ENCODE measurements at places on chromosomes 1 and 21.

DNA sequence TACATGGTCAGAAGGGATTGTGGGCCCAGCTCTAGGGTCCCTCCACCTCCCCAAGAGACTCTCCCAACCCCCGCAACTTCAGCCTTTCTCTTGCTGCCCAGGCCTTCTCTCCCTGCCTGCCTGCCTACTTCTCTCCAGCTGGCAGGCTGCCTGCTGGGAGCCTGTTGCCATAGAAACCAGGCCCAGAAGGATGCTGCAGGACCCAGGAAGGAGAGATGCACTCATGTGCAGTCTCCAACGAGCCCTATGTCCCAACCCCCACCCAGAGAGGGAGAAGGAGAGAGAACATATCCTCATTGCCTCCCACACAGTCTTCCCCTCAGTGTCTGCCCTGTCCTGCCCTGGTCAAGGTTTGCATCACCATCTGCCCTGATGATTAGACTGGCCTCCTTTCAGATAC, 10.8 kb upstream of the SMIM12 start:
- DNase-seq, result no peak

- no peak for DNase-seq
Measured at GRCh38 chr1:171090604-171091003, at the start of gene FMO3. TSS of gene FMO3 (plus strand) at chr1:171090905. CDS start at chr1:171092659, 1,754 bp downstream.

GRCh38 chr1:166031932-166032571, 134.7 kb downstream of the FAM78B start:
- DNase-seq, result no peak

GRCh38 chr1:36465731-36466369, 1.7 kb upstream of the MRPS15 start:
- DNase-seq, result no peak

DNA sequence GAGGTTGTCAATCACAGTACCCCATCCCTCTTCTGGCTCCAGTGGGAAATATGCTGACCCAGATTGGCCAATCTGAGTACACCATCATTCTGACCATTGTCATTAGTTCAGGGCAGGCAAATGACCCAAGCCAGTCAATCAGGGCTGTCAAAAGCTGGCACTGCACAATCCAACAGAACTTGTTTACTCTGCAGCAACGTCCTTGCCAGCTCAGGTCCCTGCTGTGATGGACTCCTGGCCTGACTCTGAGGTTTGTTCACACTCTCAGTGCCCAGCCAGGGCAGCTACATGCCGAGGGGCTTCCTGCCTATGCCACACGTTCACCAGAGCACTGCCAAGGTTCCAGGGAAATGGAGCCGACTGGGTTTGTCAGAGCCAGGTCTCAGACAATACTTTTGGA, 14.7 kb upstream of the OVAAL start:
- DNase-seq, result no peak

GRCh38 chr1:79364896-79365295, 358.4 kb upstream of the ADGRL4 start:
- no peak for DNase-seq

GRCh38 chr1:216881695-216882094, 158.5 kb upstream of the ESRRG start:
- DNase-seq, result no peak

DNA sequence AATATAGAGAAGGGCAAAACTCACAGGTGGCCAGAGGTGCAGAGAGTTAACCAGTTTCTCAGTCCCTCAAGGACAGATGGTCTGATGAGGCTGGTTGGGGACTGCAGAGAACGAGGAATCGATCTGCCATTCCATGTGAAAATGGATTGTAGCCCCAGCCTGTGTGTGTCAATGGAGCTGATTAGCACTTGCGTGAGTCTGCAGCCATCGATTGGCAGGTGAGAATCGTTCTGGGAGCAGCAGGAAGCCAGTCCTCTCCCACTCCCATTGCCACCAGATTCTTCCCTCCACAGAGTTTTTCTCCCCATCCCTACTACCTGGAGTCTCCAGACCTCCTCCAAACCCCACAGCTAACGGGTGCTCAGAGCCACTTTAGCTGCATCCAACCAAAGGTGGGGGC, 18.3 kb upstream of the PSMB2 start:
- DNase-seq, result no peak

DNA sequence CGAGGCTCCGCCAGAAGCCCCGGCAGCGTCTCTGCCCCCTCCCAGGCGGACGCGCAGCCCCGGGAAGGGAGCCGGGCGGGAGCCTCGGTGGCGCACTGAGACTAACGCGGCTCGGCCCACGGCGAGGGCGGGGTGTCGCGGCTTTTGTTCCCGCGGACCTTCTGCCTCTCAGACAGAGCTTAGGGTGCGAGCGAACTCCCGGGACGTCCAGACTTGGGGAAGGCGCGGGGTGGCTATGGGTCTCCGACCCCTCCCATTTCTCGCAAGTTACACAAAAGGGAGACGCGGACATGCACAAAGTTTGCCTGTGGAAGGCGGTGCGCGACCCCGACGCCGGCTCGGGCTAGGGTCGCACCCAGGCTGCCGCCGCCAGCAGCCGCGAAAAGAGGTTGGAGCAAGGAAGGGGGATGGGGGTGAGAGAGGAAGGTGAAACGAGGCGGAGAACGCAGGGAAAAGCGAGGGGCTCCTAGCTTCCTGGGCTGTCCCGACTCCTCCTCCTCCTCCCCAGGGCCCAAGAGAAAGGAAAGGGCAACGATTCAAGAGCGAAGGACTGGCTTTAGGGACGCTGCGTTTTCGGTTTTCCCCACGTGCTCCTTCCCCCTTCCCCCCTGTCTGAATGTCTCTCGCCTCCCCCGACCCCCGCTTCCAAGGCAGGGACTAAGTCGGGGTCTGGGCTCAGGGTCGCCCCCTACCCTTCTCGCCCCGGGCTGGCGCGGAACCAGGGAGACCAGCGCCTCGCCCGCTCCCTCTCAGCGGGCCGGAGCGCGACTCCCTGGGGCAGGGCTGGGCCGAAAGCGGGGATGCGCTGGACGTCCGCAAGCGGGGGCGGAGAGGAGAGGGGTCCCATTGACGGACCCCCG, 729 bp downstream of the APP start:
- no peak for DNase-seq

DNA sequence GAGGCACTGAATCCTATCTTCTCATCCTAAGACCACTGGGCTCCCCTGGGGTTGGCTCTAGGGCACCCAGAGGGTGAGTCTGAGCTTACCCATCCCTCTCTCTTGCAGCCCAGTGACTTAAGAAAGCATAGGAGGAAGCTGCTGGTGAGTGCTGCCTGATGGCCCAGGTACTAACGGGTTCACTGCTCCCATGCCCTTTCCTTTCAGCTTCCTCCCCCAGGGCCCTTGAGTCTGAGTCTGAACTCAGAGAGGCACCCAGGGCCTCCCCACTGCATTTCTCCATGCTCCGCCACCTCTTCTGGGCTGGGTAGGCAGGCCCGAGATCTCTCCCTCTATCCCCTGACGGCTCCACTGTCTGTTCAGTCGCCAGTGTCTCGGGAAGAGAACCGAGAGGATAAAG, 29.7 kb downstream of the PPFIA4 start:
- DNase-seq, result no peak

GRCh38 chr1:16922885-16923431, 1.2 kb downstream of the CROCC start:
- DNase-seq, result no peak

GRCh38 chr1:2496087-2496622, 20.1 kb downstream of the PLCH2 start:
- no peak for DNase-seq

DNA sequence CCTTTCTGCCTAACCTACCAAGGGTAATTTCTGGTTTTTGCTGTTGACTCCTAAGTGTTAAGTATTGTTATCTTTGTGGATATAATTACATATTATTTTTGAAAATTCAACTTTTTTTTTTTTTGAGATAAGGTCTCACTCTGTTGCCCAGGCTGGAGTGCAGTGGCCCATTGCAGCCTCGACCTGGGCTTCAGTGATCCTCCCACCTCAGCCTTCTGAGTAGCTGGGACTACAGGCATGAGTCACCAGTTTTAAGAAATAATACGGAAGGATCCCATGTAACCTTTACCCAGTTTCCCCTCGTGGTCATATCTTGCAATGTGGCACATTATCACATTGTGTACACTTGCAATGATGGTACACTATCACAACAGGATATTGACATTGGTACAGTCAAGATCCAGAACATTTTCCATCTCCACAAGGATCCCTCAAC, 3.1 kb downstream of the CHD1L start:
- no peak for DNase-seq

DNA sequence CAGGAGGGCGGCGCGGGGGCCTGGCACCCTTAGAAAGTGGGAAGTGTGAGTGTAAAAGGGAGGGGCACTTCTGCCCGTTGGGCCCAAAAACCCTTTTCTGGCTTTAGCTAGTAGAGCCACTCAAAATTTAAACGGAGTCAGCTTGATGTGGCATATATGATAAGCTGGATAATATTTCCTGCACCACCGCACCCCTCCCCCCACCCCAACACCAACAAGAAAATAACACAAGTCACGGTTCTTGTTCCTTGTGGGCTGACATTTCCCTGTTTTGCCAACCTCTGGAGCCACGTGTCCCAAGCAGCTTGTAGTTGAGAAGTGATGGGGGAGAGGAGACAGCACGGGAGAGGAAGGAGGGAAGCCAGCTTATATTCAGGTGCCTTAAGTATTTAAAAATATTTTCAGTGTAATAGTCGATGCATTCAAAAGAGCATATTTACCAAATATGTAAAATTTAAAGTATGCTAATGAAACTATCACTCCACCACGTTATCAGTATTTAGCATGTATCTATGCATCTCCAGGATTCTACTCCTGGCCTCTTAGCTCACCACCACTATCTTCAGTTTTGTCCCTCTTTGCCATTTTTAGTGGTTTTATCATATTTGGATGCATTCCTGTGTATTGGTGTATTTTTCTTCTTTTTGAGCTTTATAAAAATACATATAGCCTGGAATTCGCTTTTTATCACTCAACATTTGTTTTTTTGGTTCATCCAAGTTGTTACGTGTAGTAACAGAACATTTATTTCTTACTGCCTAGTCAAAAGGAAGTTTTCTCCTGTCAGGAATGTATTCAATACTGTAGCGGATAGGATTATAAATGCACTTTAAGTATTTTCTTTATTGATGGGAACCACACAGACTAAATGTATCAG, 773 bp upstream of the DDX59 start:
- DNase-seq, result peak; percentile 14

- DNase-seq, result no peak
Measured at GRCh38 chr1:8599646-8600212, 217.7 kb downstream of the RERE start.

DNA sequence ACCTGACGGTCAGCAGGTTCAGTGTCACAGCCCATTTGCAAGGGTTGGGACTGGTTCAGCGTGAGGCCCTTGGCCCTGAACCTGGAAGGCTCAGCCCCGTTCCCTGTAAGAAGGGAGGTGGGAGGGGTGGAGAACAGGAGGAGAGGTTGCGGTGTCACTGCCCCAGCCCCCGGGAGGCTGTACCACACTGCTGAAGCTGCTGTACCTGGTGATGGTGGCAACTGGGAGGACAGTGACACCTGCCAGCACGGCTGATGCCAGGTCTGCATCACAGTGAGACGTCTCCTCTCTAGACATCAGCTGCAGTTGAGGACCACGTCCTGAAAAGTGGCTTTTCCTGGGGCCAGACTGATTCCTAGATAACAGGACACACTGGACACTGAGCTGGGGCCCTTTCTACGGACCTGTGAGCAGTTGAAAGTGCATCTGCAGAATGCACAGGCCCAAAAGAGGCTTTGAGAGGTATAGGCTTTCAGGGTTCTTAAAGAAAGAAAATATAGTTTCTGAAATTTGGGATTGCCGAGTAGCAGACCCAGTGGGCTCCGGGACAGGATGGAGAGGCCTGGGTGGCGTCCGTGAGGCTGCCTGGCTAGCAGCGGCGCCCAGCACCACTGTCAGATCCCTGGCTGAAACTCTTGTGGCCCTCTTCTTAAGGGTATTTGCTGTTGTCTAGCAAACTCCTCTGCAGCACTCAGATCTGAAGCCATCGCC, 47.7 kb downstream of the COQ8A start:
- DNase-seq, result no peak

DNA sequence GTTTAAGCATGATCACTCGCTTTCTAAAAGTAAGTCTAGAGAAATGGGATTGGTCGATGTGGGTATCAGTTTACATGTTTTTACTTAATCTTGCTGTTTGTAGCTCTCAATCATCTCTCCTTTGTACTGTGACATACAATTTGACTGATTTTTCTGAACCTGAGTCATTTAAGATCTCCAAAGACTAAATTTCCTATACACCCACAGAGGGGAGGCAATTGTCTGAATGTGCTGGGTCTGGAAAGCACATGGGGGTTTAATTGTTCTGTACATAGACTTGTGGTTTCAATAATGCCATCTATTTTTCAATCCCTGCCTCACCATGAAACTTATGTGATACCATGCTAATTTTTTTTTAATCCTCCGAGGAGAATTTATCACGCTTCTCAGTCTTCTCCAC, 65.8 kb downstream of the USP25 start:
- DNase-seq, result no peak

GRCh38 chr1:214579183-214579582, 23.8 kb upstream of the CENPF start:
- no peak for DNase-seq

DNA sequence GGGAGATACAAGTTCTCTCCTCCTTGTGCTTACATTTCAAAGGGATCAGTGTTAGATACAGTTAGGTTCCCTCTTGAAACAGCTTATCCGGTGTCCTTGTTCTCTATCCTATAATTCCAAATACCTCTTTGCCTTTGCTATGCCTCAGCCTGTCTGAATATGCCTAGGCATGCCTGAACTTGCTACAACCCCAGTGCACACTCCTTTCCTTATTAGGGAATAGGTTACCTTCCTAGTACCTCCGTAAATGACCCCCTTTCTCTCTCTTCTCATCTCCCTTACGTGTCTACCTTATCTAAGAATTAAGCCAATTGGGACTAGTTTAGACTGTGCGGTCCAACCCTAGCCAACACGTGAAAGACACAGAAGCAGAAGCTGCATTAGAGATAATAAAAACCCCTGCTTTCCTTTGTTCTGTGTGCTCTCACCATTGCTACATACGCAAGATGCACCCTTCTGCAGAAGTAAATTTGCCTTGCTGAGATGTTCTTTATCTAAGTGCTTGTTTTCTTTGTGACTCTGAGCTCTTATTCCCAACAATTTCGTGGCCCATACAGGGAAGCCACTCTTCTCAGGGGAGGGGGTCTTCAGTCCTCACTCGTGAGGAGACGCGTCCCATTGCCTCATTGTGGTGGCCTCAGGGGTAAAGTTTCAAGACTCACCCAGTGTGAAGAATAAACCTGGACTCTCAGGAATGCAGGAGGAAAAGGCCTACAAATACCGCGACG, 802.1 kb downstream of the PLA2G4A start:
- DNase-seq, result no peak

- no peak for DNase-seq
Measured at GRCh38 chr1:157137408-157138219, 581 bp downstream of the ETV3 start.

GRCh38 chr1:243733670-243734307, 116.3 kb downstream of the AKT3 start:
- no peak for DNase-seq

- DNase-seq, result no peak
Measured at GRCh38 chr1:111142356-111142975, 2.4 kb downstream of the CEPT1 start.

DNA sequence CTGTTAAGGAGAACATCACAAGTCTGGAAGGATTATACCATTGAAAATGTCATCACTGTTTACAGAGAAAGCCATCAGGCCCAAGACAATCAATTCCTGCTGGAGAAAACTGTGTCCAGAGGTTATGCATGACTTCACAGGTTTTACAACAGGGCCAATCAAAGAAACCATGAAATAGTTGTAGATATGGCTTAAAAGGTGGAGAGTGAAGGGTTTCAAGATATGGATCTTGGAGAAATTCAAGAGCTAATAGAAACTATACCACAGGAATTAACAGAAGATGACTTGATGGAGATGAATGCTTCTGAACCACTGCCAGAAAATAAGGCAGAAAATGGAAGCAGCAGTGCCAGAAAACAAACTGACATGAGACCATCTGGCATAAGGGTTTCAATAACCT, 30.2 kb downstream of the USP1 start:
- DNase-seq, result peak; percentile 2

Measured in AG04449 (cell line).